ENCODE measurements at places on chromosomes 4 and X.
A peak's percentile ranks its signal among the peaks of the same experiment; 100 is the strongest.

DNA sequence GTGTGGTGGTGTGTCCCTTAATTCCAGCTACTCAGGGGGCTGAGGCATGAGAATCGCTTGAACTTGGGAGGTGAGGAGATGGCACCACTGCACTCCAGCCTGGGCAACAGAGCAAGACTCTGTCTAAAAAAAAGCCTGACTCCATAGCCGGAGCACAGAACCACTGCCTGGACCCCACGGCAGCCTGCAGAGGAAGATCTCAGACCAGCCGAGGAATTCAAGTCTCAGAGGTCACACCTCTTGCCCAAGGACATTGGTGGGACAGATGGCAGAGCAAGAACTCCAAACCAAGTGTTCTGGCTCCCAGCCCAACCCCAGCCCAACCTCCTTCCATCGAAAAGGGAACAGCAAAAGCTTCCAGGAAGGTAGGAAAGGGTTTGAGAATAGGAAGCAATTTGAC, 70.8 kb downstream of the SMIM20 start:
- DNase-seq, result no peak

GRCh38 chr4:13968723-13969122, 341.2 kb upstream of the BOD1L1 start:
- no peak for DNase-seq

DNA sequence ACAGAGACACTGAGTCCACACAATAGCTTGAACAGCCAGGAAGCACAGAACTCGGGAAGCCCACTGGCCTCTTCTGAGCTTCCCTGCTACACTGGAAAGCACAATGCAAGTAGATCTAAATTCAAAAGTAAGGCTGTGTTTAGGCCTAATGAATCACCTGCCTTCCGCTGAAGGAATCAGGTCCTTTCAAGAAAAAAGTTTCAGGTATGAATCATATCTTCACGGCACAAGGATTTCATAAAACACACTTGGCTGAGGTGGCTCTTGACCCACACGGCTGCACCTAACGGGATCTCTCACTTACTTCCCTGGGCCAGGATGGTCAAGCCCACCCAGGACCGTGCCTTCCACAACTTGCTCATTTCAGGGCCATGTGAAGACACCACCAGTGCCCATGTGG, 59.3 kb downstream of the IRF2 start:
- no peak for DNase-seq

- DNase-seq, result no peak
Observed at GRCh38 chrX:56785442-56785841, 56.4 kb downstream of the NBDY start.

GRCh38 chr4:55437356-55437796, 41.6 kb downstream of the TMEM165 start:
- no peak for DNase-seq

DNA sequence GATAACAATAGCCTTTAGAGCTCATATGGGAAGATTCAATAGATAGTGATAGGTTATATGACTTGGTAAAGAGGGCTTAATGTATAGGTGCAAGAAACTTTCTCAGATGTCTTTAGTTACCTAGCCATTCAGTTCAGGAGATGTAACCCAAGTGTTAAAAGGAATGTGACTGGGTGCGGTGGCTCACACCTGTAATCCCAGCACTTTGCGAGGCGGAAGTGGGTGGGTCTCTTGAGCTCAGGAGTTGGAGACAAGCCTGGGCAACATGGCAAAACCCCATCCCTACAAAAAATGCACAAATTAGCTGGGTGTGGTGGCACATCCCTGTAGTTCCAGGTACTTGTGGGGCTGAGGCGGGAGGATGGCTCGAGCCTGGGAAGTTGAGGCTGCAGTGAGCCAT, 7.9 kb downstream of the TET2 start:
- no peak for DNase-seq

- DNase-seq, result no peak
Observed at GRCh38 chr4:26083987-26084386, 170.0 kb downstream of the SMIM20 start.

DNA sequence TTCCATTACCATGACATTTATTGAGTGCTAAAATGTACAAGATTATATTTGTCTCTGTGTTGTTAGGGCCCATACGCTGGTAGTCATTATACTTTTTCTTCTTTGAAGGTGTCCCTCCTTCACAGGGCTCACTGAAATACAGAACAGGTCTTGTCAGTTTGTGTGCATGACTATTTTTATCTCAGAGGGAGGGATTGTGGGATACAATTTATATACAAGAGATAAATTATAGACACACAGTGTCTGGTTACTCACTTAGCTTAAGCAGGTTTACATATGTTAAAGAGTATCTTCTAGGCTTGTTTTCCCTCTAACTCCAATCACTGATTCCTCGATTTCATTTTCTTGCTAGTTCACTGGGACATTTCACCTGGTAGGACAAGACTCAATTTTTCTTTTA, 143.3 kb upstream of the GUCY1A1 start:
- DNase-seq, result no peak

- DNase-seq, result no peak
Observed at GRCh38 chr4:24550441-24551175, 33.7 kb downstream of the DHX15 start.

GRCh38 chr4:89316931-89317366, 9.3 kb upstream of the GPRIN3 start:
- no peak for DNase-seq

DNA sequence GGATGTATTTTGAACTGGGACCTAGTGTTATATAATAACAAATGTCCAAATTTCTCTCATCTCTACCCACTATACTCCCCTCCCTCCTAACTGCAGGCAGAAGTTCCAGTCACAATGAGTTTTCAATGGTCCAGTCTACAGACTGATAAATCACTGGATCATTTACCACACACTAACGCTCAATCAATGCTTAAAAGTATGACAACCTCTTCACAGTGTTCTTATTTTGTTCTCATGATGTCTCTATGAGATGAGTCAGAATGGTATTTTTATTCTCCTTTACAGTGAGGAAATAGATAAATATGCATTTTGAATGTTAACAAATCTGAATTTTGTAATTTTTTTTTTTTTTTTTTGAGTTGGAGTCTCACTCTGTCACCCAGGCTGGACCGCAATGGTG, 83.7 kb upstream of the ETNPPL start:
- no peak for DNase-seq

- DNase-seq, result no peak
Observed at GRCh38 chr4:173076903-173077634, 91.5 kb upstream of the GALNT7 start.

DNA sequence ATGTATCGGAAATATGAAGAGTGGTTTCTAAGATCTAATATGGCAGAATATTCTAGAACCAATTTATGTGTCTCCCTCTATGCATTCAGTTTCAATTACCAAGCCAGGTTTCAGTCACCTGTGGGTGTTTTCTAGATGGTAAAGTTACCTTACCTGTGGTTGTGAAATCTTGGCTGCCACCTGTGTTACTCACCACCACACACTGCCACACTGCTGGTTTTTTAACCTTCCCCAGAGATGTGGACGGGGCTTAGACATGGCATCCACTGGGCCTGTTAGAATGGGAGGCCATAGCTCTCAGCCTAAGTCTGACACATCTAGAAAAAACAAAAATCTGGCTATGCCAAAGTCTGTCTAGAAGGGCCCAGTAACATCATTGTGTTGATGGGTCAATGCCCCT, 896.5 kb upstream of the PABPC4L start:
- no peak for DNase-seq

DNA sequence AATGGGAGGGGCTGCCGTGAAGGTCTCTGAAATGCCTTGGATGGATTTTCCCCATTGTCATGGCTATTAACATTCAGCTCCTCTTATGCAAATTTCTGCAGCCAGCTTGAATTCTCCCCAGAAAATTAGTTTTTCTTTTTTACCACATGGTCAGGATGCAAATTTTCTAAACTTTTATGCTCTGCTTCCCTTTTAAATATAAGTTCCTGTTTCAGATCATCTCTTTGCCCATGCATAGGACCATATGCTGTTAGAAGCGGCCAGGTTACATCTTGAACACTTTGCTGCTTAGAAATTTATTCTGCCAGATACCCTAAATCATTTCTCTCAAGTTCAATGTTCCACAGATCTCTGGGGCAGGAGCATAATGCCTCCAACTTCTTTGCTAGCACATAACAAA, 13.8 kb upstream of the CLDN34 start:
- DNase-seq, result no peak

- no peak for DNase-seq
Observed at GRCh38 chrX:96619588-96619987, 65.1 kb upstream of the DIAPH2 start.

- DNase-seq, result no peak
Observed at GRCh38 chr4:183875251-183875825, 29.8 kb upstream of the STOX2 start.

DNA sequence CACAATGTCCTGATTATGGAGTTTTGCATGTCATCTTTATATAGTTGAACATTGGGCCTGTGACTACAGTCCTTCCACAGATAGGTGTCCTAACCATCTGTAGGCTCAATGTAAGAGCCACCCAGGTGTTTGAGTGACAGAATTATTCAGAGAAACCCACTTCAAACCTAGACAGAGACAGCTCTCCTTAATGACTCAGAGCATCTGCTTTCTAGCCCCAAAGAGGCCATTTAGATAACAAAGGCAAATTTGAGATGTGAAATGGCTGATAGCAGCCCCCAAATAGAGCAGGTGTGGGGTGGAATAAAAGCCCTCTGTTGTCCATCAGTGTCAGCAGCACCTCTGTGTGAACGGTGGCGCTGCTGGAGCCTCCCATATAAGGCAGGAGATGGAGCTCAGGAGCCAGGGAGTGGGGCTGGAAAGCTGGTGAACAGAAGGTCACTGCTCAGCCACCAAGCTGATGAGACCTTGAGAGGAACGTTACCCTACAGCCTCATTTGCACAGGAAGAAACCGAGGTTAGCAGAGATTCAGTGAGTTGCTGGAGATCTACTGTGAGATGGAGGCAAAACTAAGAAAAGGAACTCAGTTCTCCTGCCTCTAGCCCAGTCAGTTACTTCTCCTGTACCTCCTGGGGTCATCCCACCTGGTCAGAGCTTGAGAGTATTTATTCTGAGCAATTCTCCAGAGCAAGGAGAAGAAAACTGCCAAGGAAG, 153.3 kb upstream of the LNX1 start:
- DNase-seq, result no peak

- no peak for DNase-seq
Observed at GRCh38 chrX:109848461-109849050, 115.5 kb upstream of the ACSL4 start.

DNA sequence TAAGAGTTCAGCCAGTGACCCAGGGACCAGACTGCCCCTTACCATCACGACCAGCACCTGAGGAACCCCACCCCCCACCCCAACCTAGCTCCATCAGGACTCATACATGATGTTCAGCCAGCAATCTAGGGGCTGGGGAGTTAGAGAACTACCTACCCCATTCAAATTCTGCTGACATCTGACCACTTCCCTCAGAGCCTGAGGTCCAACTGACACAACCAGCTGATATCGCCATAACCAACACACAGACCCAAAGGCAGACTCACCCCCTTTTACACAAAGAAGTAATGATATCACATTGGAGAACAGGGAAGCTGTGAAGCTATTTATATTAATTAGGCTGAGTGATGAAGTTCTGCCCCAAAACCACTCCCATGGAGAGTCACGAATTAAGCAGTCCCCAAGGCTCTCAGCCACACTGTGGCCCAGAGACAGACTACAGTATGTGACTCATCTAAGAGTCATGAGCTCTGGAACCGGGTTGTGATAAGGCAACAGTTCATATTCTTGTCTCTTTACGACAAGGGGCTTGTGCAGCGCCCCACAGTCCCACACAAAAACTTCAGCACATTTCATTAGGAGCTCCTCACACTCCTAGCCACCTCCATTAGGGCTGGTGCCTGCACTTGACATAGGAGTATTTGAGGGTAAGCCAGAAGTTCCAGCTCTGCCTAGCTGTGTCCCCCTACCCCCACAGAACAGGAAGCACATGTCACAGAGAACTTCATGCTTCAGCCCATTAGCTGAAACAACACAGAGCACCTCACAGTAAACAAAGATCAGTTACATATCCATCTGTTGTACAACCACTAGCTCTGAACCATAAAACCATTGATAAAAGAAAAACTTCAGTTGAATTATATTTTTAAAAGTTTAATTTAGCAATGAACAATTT, 184.7 kb upstream of the ZCCHC13 start:
- no peak for DNase-seq

DNA sequence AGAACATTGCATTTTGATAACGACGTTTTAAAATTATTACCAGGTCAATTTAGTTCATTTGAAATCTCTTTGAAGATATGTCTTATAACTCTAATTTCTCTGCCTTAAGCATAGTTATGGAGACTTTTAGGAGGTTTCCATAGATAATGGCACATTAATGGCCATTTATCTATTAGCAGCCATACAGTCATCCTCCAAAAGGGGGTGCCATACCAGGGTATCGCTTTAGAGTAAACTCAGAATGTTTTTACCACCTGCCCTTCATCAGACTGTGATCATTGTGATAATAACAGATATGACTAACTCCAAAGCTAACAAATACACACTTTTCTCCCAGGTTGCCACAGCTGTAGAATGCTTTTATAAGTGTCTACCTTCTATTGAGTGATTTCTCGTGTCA, 461.5 kb downstream of the FSTL5 start:
- DNase-seq, result no peak

GRCh38 chr4:69497076-69497475, 1.4 kb upstream of the UGT2B4 start:
- no peak for DNase-seq

DNA sequence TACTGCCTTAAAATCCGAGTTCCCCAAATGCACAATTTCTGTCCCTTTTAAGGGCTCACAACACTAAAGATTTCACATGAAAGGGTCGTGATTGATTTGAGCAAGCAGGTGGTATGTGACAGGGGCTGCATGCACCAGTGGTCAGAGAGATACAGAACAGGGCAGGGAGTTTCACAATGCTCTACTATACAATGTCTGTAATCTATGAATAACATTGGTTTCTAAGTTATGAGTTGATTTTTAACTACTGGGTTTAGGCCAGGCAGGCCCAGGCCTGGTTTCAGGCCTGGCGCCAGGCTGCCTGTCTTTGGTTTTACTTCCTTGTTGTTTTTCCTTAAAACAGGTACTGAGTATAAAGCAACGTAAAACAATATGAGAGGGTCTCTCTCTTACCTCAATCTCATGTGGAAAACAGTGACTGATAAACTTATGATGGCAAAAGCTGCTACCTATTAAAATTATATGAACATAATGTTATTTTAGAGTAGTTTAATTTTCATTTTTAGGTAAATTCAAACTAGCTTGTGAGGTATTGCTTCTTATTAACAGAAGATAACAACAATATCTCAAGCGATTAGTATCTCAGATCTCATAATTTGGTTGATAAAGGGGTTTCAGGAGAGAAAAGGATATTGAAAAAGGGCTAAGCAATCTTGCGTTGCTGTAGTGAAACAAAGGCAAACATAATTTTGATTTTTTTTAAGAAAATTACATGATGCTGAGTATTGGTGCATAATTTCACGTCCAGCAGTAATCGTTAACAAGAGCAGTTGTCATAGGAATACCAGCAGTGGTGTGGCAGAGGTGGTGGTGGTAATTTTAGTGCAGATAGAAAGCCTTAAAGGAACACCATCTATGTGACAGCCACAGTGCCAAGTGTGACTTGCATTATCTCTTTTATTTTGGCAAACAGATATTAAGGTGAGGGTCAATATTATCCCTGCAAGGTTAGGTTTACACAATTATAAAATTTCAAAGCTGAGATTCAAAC, 944.4 kb upstream of the GRID2 start:
- DNase-seq, result peak; percentile 38

GRCh38 chr4:153507310-153508073, 41.3 kb downstream of the TMEM131L start:
- DNase-seq, result no peak

- DNase-seq, result no peak
Observed at GRCh38 chr4:36235306-36235705, 9.0 kb downstream of the ARAP2 start.

Measured in kidney (tissue), 22 donors.